ENCODE measurements at places on chromosomes 12 and 14. TPM values are rescaled to one million over a fixed set of nuclear protein-coding genes. Genes with fewer than 3 reads are reported as not detected.

Gene TMPRSS12
- total RNA-seq, result not detected

DNA sequence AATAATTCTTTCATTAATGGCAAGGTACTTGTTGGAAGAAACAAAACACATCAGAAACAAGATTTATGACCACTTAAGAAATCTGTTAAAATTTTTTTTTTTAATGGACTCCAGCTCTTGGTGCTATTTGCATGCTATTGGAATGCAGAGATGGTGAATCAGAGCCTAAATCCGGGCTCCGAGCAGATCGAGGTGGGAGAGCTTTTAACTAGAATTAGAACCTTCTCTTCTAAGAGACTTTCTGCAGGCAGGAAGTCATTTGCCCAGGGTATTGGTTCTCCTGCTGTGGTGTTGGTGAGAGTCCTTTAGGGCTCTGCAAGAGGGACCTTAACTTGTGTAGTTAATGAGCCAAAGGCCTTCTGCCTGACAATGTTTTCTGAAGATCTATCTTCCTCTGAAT, 419.4 kb downstream of the SNAPC1 start:
- no peak overlapping the region for H3K4me3 ChIP-seq
- H3K36me3 ChIP-seq, result no peaks in the 10 kb centered on the region
- H3K27ac ChIP-seq, result no peak overlapping the region
- no peaks in the 10 kb centered on the region for H3K27me3 ChIP-seq
- no peaks in the 10 kb centered on the region for H3K4me1 ChIP-seq

GRCh38 chr12:61713121-61713520, 547.1 kb upstream of the USP15 start:
- H3K4me1 ChIP-seq, result peaks cover 17% of the 10 kb centered on the region
- H3K4me3 ChIP-seq, result no peak overlapping the region
- H3K36me3 ChIP-seq, result no peaks in the 10 kb centered on the region
- no peak overlapping the region for H3K27ac ChIP-seq
- no peaks in the 10 kb centered on the region for H3K27me3 ChIP-seq

DNA sequence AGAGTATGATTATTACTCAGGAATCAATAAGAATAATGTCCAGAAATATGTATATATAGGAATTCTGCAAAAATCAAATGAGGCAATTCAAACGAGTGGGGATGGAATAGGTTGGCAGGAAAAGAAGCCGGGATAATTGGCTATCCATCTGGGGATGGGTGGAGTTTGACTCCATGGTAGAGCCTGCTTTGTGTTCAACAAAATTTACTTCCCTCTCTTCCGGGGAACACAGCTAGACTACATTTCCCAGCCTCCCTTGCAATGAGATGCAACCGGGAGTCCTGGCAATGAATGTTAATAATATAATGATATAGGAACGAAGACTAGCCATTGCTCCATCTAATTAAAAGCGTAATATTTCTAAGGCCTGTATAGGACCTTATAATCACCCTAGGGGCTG, 146.6 kb downstream of the EFCAB11 start:
- no peaks in the 10 kb centered on the region for H3K4me1 ChIP-seq
- H3K36me3 ChIP-seq, result no peaks in the 10 kb centered on the region
- DNase-seq, result peak; percentile 73
- H3K27ac ChIP-seq, result no peak overlapping the region

GRCh38 chr14:103753774-103754173, 38.2 kb downstream of the ZFYVE21 start:
- H3K27ac ChIP-seq, result no peak overlapping the region
- no peaks in the 10 kb centered on the region for H3K36me3 ChIP-seq
- H3K4me1 ChIP-seq, result no peaks in the 10 kb centered on the region

DNA sequence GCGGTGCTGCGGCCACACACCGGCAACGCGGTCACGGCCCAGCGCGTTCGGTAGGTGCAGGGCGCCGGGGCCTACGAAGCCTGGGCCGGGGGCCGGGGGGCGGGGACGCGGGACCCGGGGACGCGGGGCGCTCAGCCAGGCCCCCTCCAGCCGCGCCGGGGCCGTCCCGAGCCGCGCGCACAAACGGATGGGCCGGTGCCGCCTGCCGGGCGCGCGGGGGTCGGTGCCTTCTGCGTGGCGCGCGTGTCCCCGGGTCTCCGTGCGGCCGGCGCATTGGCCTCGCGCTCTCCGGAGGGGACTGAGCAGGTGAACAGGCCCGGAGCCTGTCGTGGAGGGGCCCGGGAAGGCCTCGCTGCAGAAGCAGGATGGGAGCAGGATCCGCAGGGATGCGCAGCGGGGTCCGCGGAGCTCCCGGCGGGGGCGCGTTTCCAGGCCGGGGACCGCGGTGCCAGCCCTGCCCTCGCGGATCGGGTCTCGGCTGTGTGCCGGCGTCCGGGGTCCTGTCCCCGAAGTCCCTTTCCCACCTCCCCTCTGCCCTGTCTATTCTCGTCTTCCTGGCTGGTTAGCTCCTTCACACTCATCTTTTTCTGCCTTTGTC, 421 bp downstream of the GLT1D1 start:
- H3K27me3 ChIP-seq, result peaks cover 7% of the 10 kb centered on the region
- no peaks in the 10 kb centered on the region for H3K36me3 ChIP-seq
- H3K4me3 ChIP-seq, result peak overlapping the region; percentile 60
- no peak overlapping the region for H3K27ac ChIP-seq

- DNase-seq, result no peak
- no peaks in the 10 kb centered on the region for H3K4me1 ChIP-seq
- H3K27me3 ChIP-seq, result no peaks in the 10 kb centered on the region
- H3K27ac ChIP-seq, result no peak overlapping the region
- H3K36me3 ChIP-seq, result no peaks in the 10 kb centered on the region
Observed at GRCh38 chr12:31018790-31019505, 54.7 kb upstream of the DDX11 start.

- H3K36me3 ChIP-seq, result no peaks in the 10 kb centered on the region
- no peak overlapping the region for H3K27ac ChIP-seq
- H3K27me3 ChIP-seq, result no peaks in the 10 kb centered on the region
- no peak overlapping the region for H3K4me3 ChIP-seq
- H3K4me1 ChIP-seq, result no peaks in the 10 kb centered on the region
Observed at GRCh38 chr14:32432813-32433538, 103.9 kb downstream of the AKAP6 start.

DNA sequence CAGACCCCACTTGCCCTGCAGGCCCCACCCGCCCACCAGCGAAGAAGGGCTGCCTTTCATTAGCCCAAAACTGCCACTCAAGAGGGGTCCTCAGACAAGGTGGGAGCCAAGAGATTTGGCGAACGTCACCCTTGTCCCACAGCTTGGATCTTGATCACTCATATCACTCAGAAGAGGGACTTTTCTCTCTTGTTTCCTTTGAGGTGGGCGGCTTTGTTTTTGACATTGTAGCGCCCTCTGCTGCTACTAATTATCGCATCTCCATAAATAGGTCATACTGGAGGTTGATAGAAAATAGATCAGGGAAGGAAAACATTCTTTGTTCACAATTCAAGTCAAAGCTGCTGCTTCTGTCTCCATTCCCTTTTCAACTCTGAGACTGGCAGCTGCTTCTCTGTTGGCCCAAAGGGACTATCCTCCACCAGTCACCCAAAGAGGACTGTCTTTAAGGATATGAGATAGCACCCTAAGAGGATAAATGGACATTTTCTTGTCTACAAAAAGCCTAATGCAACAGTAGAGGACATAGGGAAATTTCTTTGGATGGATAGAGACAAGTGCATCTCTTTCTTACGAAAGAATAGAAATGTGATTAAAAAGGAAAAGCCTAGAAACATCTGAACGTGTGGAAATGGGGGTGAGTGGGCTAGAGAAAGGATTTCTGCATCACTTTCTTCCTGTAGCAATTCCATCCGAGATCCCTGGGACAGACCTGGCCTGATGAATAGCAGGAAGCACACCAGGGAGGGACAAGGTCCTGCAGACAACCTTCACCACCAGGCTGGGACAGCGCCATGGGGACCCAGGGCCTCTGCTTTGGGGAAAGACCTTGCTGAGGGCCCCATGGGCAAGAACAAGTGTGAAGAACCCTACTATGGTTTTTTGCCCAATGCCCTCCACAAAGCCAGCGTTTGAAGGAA, 115.8 kb downstream of the DAD1 start:
- no peaks in the 10 kb centered on the region for H3K36me3 ChIP-seq
- H3K4me3 ChIP-seq, result no peak overlapping the region
- H3K4me1 ChIP-seq, result peaks cover 13% of the 10 kb centered on the region
- no peaks in the 10 kb centered on the region for H3K27me3 ChIP-seq

- H3K27ac ChIP-seq, result no peak overlapping the region
- H3K4me1 ChIP-seq, result 0 out of 2 replicates have a peak, but pooled peaks cover 6% of the 10 kb centered on the region
- no peaks in the 10 kb centered on the region for H3K36me3 ChIP-seq
- no peaks in the 10 kb centered on the region for H3K27me3 ChIP-seq
- no peak overlapping the region for H3K4me3 ChIP-seq
- DNase-seq, result no peak
Observed at GRCh38 chr12:50785406-50786001, 21.6 kb downstream of the ATF1 start.

GRCh38 chr14:100262545-100262944, 23.6 kb downstream of the YY1 start:
- DNase-seq, result no peak
- 0 out of 2 replicates have a peak overlapping the region, but pooled peaks have one; percentile 4 for H3K27ac ChIP-seq
- H3K4me3 ChIP-seq, result no peak overlapping the region
- peaks cover 11% of the 10 kb centered on the region for H3K36me3 ChIP-seq
- no peaks in the 10 kb centered on the region for H3K27me3 ChIP-seq

Gene ASB2
- total RNA-seq, result 2.3 TPM

GRCh38 chr12:694734-695503, 31.7 kb upstream of the NINJ2 start:
- H3K4me3 ChIP-seq, result no peak overlapping the region
- H3K4me1 ChIP-seq, result no peaks in the 10 kb centered on the region
- no peak for DNase-seq
- no peaks in the 10 kb centered on the region for H3K27me3 ChIP-seq
- H3K27ac ChIP-seq, result no peak overlapping the region
- H3K36me3 ChIP-seq, result peaks cover 3% of the 10 kb centered on the region

Gene C12orf54
- total RNA-seq, result not detected

DNA sequence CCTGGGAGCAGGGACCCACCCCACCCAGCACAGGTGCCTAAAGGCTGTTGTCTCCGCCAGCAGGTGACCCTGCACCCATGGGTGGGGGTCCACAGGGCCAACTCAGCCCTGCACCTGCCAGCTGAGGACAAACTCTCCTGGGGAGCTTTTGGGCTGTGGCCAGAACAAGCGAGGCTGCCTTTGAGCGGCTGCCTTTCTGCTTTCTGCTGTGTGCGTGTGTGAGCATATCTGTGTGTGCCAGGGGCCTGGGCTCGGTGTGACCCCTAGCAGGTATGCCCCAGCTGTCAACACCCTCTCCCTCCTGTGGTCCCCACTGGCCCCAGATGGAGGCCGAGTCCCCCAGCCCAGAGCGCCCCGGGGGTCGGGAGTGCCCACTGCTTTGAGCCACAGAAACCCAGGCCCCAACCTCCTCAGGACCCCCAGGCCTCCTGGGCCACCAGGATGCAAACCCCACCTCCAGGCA, 25.9 kb upstream of the GPR132 start:
- H3K27ac ChIP-seq, result no peak overlapping the region
- H3K4me1 ChIP-seq, result no peaks in the 10 kb centered on the region
- no peaks in the 10 kb centered on the region for H3K36me3 ChIP-seq

Gene KLHL33
- total RNA-seq, result 0.35 TPM

- no peak for DNase-seq
- no peaks in the 10 kb centered on the region for H3K4me1 ChIP-seq
- no peaks in the 10 kb centered on the region for H3K36me3 ChIP-seq
Observed at GRCh38 chr14:24535737-24536136, 27.7 kb upstream of the CMA1 start.

GRCh38 chr12:56634242-56634836, 4.2 kb upstream of the BAZ2A start:
- peaks cover 40% of the 10 kb centered on the region for H3K4me1 ChIP-seq
- H3K4me3 ChIP-seq, result peak overlapping the region; percentile 70
- H3K27ac ChIP-seq, result peak overlapping the region; percentile 95
- DNase-seq, result peak; percentile 95
- H3K36me3 ChIP-seq, result peaks cover 16% of the 10 kb centered on the region

DNA sequence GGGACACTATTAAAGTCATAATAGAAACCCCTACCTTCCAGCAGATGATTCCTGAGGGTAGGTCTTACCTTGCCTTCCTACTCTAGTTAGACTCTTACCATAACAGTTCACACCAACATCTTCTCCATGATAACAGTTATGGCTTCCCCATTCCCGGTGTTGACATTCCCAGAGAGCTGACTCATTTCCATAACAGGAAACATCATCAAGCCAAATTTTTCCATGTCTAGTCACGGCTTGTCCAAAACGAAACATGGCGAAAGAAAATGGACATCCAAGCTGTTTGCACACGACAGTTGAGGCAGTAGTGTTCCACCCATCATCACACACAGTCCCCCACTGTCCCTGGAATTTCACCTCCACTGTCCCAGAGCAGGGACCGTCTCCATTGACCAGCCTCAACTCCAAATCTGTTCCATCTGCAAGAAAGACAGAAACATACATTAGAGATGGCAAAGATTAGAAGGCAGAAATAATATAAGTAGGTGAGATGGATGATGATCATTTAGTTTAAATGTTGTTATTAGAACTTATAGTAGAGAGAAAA, 10.6 kb downstream of the CD163L1 start:
- DNase-seq, result no peak
- H3K27me3 ChIP-seq, result no peaks in the 10 kb centered on the region
- no peak overlapping the region for H3K27ac ChIP-seq
- H3K4me1 ChIP-seq, result peaks cover 25% of the 10 kb centered on the region
- H3K4me3 ChIP-seq, result no peak overlapping the region

Gene ENDOU
- total RNA-seq, result not detected

DNA sequence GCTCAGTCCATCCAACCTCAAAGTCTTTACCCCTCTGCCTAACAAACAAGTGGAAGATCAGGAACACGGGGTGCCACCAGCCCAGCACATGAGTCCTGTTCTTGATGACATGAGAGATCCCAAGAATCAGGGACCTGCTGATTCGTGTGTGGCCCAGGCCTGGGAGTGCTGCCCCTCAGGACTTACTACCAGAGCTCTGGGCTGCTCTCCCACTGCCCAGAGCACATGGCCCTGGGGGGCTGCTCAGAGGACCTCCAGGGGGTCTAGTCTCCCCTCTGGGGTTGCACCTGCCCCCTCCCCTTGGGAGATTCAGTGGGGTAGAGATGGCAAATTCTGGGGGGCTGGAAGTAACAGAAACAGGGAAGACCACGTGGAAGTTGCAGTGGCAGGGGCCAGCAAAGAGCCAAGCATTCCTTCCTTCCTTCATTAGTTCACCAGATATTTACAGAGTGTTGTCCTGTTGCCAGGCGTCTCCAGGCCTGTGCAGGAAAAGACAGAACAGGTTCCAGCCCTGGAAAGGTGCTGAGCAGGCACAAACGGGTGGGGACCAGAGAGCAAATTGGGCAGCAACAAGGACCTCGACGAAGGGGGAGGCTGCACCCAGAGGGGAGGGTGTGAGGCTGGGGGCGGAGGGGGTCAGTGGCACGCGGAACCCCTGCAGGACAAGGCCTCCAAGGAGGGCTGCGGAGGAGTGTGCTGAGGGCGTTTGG, 45.1 kb upstream of the MEG3 start:
- DNase-seq, result no peak
- no peaks in the 10 kb centered on the region for H3K4me1 ChIP-seq
- no peak overlapping the region for H3K27ac ChIP-seq
- H3K27me3 ChIP-seq, result no peaks in the 10 kb centered on the region
- H3K4me3 ChIP-seq, result no peak overlapping the region

Measured in GM23338 (cell line).